ENCODE measurements at places on chromosomes 5 and 9.

GRCh38 chr9:74610523-74611061 is 113.5 kb downstream of the RORB start:
- no peak for DNase-seq

DNA sequence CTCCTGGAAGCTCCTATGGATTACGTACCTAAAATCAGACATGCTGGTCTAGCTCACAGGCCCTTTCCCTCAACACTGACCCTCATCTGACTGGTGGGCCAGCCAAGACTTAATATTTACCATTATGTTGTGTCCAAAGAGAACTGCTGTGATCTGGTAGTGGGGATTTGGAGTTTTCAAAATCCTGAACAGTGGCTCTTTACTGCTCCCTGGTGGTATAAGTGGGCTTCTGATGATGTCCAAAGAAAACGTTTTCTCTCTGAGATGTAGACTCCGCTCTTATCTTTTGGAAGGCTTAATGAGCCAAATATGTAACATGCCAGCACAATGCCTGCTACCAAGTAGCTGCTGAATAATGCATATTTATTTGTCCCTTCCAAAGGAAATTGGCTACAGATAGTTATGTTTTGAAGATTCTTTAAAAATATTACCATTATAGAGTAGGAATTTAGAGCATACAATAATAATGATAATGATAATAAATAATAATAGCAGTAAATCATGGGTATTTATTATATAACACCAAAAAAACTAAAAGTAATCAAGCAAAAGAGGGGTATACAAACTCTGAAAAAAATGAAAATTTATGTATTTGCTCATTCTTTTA is 406.6 kb upstream of the TNC start:
- DNase-seq: peak; percentile 37

GRCh38 chr5:96197347-96197746 is 235.7 kb upstream of the ELL2 start:
- DNase-seq: no peak

- peak; percentile 58 for DNase-seq
Observed at GRCh38 chr9:131651599-131651998, 88.3 kb downstream of the RAPGEF1 start.

DNA sequence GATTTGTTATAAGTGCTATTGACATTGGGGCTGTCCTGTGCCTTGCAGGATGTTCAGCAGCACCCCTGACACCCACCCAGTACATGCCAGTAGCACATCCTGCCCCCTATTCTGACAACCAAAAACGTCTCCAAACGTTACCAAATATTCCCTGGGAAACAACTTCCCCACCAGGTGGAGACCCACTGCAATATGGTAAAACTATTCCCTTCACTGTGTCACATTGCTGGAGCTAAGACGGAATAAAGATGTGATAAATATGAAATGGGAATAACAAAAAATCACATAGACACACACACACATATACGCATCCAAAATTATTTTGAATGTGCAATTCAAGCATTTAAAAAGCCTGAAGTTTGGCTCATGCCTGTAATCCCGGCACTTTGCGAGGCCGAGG is 874.3 kb upstream of the DMAC1 start:
- DNase-seq: no peak

- DNase-seq: no peak
Observed at GRCh38 chr5:85182344-85182743, 797.7 kb upstream of the EDIL3 start.

GRCh38 chr9:92160786-92161185 is 45.6 kb upstream of the SPTLC1 start:
- no peak for DNase-seq

GRCh38 chr5:7686794-7687193 is 164.1 kb downstream of the CFAP90 start:
- DNase-seq: no peak

DNA sequence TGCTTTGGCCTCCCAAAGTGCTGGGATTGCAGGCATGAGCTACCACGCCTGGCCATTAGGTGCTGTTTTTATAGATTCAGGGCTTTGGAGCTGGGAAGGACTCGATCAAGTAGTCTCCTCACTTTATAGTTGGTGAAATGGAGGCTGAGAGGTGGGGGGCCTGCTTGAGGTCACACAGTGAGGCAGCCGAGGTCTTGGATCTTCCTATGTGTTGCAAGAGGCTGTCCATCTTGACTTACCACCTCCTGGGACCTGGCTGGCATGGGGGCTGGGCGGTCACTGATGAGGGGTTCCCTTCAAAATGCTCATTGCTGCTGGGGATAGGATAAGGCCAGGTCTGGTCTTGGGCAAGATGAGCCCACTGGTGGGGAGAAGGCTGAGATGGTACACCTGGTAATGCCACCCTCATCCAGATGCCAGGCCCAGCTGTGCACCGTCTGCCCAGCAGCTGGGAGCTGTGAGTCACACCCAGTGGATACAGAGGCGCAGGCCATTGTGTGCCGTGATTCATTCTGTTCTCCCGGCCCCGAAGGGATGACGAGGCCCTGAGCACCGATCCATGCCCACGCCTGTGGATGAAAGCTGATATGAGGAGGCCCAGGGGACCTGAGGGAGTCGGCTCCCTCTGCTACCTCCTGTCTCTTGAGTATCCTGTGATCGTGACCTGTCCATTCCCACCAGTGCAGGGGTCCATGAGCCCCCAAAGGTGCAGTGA is 10.5 kb upstream of the NDST1 start:
- peak; percentile 91 for DNase-seq

DNA sequence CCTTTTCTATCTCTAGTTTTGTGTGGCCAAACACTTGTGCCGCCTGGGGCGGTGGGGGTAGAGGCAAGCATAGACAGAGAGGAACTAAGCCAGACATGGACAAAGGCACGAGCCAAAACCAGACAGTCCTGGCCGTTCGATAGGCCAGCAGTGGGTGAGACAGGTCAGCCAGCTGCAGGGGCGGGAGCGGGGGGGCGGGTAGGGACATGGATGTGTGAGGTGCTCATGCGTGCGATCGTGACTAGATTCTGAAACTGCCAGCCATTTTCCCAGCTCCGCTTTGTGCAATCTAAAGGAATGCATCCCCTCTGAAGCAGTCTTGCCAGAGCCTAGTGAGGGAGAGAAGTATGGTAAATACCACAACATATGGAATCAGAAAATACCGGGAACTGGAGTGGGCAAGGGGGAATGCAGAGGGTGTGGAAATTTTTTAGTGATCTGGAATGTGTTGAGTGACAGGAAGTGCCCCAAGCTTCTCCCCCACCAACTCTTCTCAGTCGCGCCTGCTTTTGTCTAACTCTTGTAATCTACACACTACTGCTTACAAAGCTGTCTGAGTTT is 111.9 kb downstream of the NR6A1 start:
- DNase-seq: peak; percentile 96

GRCh38 chr5:43485406-43485805 is 1.7 kb upstream of the TMEM267 start:
- DNase-seq: no peak

GRCh38 chr5:138610415-138610917 is 35.3 kb upstream of the HSPA9 start:
- DNase-seq: no peak

DNA sequence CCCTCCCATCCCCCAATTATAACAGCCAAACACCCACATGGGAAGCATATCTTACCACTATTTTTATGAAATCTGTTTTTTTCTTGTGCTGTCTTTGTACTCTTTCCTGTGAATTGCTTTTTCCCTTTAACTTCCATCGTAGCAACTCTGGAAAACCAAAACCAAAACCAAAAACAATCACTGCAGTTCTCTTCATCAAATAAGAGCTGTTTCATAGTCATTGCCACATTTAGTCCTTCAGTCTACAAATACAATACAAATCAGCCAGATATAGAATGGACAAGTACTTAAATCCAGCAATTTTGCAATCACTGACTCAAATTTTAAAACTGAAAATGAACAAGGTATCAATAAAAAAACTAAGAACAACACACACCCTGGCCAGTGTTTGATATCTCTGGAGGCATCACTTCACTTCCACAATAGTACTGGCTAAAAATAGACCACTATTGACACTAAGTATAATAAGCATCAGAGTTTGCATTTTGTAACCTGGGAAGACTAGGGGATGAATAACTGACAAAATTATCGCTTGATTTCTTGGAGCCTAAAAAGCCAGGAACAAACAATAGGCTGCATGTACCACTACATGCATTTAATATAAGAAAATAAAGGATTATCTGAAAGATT is 5.4 kb downstream of the PUM3 start:
- no peak for DNase-seq

DNA sequence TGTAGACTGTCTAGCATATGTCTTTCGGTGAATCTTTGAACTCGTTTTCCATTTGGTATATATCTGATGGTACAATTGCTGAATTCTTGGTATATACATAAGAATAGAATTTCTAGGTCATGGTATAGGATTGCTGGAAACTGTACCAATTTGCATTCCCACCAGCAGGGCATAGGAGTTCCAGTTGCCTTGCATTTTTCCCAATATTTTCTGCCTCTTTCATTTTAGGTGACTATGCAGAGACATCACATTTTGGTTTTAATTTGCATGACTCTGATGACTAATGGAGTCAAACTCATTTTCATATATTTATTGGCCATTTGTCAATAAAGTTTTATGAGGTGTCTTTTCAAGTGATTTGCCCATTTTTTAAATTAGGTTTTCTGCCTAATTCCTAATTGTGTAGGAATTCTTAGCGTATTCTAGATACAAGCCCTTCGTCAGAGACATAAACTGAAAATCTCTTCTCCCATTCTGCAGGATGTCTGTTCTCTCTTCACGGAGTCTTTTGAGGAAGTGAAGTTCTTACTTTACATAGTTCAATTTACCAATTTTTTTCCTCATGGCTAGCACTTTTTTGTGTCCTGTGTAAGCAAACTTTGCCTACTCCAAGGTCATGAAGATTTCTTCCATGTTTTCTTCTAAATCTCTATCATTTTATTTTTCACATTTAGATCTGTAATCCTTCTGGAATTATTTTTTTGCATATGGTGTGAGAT is 28.9 kb upstream of the PDCD1LG2 start:
- DNase-seq: no peak

DNA sequence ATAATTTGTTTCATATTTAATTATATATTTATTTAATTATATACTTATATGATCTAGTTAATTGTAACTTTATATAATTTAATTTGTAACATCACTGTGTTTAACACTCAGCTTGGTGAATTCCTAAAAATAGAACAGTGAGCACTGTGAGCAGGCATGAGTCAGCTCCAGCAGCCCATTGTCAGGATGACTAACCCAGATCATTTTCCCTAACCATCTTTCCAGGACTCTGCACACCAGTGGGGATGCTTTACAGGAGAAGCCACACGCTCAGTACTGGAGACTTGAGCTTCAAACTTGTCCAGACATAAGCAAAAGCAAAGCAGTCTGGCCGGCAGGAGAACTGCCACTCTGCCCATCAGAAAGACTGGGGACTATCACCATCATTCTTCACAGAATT is 446.2 kb upstream of the TRPC7 start:
- peak; percentile 71 for DNase-seq

DNA sequence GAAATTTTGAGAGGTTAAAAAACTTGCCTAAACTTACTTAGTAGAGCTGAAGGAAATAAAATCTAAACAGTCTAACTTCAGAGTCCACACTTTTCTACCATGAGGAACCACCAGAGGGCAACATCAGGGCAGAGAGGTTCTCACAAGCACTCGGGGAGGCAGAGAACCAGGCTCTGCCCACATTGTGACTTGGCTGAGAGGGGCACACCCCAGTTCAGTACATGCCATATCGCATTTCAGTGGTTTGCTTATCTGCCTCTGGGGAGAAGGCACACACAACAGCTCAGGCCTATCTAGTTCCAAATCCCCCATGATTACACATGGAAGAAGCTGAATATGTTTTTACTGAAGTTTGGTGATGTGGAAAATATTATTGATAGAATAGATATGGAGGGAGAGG is 49.2 kb downstream of the EQTN start:
- peak; percentile 25 for DNase-seq

DNA sequence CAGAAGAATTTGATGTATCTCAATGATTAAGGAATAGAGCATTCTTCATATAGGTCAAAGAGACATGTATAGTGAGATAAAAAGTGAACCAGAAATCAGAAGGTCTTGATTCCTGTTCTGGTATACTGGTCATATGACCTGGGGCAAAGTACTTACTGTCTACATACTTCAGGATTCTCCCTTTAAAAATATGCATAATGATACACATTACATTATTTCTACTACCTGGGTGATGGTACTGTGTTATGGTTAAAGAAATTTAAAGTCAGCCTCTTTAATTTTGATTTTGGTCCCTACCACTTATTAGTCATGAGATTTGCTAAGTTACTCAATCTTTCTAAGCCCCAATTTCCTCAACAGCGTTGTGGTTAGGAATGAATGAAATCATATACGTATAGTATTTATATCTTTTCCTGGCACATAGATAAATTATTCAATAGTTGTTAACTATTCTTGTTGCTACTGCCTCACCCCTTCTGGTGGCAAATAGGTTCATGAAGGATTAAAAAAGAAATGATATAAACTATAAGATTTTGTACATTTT is 984.1 kb downstream of the TLE4 start:
- DNase-seq: no peak

DNA sequence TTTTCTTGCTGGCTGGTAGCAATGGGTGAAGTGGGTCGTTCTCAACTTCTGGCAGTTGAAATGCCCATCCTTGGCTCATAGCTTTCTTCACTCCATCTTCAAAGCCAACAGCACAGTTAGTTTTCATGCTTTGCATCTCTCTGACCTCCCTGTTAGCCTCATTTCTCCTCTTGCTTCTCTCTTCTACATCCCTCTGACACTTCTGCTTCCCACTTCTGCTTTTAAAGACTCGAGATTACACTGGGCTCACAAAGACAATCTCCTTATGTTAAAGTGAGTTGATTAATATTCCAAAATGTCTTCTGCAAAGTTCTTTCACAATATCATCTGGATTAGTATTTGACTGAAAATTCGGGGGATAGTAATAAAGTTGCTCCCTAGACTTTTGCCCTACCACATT is 684.8 kb upstream of the CCNG1 start:
- no peak for DNase-seq

DNA sequence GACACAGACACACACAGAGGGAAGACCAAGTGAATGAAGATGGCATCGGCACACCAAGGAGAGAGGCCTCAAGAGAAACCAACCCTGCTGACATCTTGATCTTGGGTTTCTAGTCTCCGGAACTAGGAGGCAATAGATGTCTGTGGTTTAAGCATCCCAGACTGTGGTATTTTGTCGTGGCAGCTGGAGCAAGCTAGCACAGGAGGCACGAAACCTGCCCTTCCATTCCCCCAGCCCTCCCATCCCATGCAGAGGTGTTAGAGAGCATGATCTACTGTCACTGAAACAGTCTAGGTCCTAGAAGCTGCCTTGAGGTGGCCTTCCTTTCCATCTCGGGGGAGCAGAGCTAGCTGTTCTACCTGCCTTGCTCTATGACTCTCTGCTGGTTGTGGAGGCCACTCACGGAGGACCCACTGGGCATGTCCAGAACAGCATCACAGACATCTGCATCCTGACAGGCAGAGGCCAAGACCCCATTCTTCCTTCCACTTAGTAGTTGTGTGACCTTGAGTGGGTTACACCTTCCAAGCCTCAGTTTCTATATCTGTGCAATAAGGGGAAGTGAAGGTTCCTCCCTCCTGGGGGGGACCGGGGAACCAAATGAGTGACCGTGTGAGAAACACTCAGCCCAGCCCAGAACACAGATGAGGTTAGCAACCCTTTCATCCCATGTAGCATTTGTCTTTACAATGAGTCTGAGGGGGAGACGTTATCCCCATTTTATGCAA is 134.3 kb upstream of the BOD1 start:
- no peak for DNase-seq

- DNase-seq: no peak
Observed at GRCh38 chr9:93486268-93486667, 32.9 kb upstream of the FAM120AOS start.

GRCh38 chr9:73219985-73220626 is 68.4 kb downstream of the ANXA1 start:
- DNase-seq: peak; percentile 68

GRCh38 chr5:58260243-58260642 is 199.6 kb downstream of the PLK2 start:
- DNase-seq: no peak

GRCh38 chr5:171693412-171693811 is 92.2 kb upstream of the SMIM23 start:
- DNase-seq: no peak

Measured in HS-5 (cell line).